ENCODE measurements at places on chromosomes 2 and 18. TPM values are rescaled to one million over a fixed set of nuclear protein-coding genes. Genes with fewer than 3 reads are reported as not detected.

The PAX3 gene
- total RNA-seq = not detected

The MGAT4A gene
- 72.4 TPM for total RNA-seq

The ABCB11 gene
- not detected for total RNA-seq

The FEV gene
- total RNA-seq = not detected

The CABYR gene
- 0.52 TPM for total RNA-seq

The ARHGEF33 gene
- total RNA-seq = 1.3 TPM
